Coronary artery (tissue), 2 donors: ENCODE measurements at places on chromosomes 7 and 10.

DNA sequence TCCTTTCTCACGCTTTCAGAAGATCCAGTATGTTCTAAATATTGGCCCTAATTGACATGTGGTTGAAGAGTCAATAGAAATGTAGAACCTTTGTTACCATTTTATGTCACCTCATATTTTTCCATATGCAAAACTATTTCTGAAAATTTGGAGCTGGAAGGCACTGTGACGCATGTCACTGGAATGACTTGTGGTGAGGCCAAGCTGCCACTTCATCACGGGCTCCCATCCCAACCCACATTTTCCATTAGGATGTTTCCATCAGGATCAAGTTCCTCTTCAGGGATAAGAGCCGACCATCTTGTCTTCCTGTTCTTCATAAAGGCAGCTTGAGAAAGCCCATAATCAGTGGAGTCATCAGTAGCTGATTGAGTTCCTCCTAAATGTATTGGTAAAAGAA is 1241.7 kb downstream of the GATA3 start:
- no peak for DNase-seq

DNA sequence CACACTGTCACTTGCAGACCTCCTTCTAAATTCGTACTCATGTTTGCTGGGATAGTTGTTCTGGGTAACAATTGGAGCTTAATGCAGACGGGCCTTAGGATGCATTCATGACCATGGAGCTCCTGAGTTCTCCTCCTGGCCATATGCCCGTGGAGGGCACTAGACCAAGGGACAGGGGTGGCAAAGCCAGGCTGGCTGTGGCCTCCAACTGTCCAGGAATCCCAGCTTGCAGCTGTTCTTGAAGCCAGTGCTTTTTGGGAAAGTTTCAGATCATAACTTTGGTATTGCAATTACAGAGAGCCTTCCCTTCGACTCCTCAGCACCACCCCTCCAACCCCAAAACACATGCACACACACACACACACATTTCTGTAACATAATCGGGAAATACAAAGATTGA is 30.6 kb downstream of the ANTXRL start:
- DNase-seq, result no peak

DNA sequence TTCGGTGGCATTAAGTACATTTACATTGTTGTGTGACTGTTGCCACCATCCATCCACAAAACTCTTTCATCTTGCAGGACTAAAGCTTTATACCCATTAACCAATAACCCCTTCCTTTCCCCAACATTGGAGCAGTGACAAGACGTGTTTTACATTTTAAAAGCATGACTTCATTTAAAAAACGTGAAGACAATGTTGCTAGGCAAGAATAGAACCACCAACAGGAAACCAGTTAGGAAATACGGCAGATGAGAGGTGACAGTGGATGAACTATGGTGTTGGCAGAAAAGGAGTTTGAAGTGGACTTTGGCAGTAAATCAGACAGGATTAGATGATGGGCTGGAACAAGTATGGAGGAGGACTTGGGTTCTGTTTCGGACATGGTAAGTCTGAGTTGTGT is 17.0 kb downstream of the TMEM236 start:
- no peak for DNase-seq

DNA sequence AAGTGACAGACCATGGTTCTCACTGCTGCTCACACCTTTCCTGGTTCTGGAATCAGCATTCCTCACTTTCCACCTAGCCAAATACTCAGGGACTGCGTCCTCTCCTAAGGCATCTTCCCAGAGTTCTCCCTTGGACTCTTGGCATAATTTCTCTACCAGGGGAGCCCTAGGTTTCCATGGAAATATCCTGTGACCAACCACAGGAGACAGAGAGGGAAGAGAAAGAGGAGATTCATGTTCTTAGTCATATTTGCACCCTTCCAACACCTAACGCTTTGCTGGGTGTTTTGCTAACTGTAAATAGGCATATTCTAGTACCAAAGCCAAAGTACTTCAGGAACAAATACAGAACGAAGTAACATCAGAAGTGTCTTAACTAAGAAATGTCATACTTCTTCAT is 28.6 kb downstream of the DENND11 start:
- no peak for DNase-seq

GRCh38 chr10:43181146-43181545 is 42.9 kb downstream of the CSGALNACT2 start:
- no peak for DNase-seq

DNA sequence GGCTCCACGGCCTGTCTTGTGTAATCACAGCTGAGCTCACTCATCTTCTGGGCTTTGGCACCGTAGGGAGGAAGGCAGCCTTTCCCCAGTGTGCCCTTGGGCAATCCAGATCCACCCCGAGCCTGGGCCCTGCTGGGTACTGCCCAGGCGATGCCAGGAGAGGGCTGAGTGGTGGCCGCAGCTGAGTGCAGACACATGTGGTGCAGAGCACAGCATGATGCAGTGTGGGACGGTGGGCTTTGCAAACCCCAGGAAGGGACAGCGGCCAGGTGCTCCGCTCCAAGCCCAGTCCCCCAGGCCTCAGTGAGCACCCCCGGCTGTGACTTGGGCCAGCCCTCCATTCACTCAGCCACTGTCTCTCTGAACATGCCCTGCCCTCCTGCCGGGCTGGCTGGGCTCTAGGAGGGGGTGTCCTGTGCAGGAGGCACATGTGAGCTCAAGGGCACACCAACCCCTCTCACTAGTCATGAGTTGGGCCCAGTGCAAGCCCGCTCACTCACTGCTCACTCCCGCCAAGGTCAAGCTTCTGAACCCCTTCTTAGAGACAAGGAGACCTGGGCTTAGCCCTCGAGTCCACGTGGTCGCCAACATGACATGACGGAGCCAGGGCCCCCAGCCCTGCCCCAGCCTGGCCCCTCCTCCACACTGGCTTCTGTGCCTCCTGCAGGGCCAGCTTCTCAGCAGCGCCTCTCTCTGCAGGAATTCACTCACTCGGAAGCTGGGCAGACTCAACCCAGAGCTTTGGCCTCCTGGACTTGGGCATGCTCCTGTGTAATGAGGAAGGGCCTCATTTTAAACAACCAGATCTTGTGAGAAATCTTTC is 77.5 kb upstream of the INSIG1 start:
- no peak for DNase-seq

GRCh38 chr10:89563861-89564478 is 28.6 kb upstream of the SLC16A12 start:
- no peak for DNase-seq

DNA sequence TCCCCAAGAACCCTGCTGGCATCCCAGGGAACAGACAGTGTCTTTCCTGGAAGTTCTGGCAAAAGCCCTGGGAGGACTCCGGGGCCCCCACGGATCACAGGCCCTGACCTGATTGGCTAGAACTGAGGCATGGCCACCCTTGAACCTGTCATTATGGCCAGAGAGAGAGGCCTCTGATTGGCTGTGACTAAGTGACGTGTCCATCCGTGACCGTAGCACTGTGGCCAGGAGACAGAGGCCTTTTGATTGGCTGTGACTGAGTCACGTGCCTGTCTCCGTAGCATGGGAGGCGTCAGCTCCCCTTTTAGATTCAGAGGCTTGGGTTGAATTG is 163.8 kb downstream of the RGS10 start:
- DNase-seq, result no peak

- no peak for DNase-seq
Observed at GRCh38 chr7:143048827-143049226, 3.3 kb upstream of the OR6V1 start.

DNA sequence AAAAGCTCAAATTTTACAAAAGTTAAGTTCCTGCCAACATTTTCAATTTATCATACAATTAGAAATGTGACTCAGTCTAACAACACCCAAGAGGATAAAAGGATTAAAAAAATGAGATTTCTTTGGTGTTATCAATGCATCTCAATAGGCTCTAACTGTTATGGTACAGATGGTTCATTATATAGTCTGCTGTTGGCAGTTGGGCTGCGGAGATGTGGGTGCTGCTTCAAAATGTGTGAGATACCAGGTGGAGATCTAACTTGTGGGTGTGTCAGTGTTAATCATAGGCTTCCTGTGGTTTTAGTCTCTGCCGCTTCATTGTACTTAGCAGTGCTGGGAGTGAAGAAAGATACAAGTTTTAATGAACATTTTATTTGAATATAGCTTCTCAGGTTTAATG is 231.2 kb downstream of the EXOC4 start:
- DNase-seq, result no peak

DNA sequence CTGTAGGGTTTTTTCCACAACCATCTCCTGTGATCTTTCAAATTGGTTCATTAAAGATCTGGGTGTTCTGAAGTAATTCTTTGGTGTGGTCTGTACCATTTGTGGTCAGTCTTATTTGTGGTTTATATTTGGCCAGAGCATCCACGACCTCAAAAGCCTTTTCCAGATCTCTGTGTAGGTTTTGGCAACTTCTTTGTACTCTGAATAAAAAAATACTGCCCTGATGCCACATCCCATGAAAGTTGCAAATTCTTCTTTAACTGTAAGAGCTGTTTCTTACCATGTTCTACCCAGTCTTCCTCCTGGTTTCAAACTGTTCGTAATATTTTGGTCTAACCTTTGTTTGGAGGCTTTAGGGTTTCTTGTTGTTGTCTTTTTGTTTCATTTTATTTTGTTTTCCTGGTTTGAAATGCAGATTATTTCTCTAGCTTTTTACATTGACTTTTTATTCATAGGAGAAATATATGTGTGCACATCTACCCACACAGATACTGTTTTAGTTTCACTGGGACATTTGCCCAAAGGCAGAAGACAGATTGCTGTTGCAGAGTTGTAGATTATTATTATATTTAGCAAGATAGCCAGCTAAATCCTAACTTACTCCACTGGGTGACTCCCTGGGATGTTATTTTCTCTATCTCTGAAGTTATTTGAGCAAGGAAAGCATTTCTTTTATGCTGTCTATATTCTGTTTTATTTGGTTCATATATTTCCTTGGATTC is 123.2 kb upstream of the SAMD8 start:
- no peak for DNase-seq

DNA sequence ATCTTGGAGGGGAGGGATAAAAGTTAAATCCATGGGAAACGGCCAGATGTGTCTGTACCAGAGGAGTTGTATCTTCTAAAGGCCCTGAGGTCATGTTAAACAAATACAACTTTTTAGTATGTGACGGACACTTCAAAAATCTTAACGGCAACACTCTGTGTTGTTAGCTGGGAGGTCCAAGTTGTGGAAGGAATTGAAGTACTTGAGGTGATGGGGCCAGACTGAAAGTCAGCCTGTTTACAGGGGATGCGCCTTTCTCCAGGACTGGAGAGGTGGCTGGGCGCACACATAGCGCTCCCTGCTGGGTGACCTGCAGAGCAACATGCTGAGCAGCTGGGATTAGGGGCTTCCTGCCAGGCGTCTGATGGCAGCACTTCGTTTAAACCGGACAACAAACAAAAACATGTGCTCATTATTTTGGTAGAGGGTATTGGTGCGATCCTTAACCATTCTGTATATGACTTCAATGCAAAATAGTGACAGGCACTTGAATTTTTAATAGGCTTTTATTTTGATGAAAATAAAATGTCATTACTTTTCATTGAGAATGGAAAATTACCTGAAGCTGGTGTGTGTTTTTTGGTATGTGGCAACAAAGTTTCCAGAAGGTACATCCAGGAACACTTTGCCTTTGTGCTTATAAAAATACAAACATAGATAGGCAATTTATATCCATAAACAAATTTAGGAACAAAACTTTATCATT is 198.2 kb downstream of the MLLT10 start:
- DNase-seq, result no peak
